ENCODE measurements at places on chromosomes 3 and 15.

DNA sequence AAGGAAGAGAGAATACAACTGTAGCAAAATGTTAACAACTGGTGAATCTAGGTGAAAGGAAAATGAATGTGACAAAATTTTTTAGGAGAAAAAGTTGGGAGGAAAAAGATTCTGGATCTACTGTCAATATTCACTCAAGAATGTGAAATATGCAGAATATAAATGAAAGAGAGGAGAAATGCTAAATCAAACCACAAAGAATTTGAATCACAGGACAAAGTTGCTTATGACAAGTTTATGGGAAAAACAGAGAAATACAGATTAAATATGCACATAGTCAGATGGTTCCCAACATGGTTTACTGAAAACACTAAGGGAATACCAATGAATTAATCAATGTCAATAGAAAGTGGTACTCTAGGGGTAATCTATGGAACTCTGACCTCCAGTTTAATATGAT is 27.6 kb downstream of the C3orf33 start:
- DNase-seq: no peak

DNA sequence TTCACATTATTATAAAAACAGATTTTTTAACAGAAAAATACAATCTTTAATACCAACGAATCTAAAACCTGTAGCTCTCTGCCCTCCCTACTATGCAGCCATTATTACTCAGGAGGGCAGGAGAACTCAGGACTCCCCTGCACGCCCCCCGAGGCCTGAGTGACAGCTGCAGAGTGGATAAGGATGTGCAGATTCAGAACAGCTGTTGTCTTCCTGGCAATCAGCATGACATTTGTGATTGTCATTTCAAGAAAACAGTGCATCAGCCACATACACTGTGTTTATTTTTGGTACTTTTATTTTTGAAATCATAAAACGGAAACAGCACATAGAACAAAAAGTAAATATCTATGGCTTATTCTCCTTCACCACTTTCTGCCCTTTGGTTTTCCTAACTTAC is 450.8 kb downstream of the OCA2 start:
- DNase-seq: no peak

DNA sequence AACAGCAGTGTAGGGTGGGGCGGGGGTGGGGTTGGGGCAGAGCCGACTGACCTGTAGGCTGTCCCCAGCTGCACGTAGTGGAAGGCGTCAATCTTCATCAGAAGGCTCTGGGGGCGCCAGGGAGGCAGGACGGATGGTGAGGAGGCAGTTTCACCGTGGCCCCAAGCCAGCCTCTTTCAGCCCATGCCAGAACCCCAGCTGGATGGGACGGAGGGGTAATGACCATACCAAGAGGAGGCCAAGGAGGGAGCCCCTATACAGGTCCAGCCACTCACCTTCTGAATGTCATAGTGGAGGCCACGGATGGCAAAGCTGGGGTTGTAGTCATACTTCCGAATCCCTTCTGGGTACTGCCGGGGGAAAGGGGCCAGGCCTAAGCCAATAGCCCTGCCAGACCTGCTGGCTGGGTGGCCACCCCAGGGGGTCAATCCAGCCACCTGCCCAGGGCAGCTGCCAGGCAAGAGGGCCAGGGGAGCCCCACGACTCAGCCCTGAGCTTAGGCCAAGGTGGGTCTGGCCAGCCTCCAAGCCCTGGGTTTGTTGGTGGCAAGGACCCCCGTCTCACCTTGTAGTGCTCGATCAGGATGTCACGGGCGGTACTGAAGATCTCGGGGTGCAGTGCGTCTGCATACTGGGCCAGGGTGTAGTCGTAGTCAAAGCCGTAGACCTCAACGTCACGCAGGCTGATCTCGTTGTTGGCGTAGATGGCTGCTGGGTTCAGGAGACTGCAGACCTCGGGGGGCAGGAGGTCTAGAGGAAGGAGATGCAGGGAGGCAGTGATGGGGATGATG is 4.9 kb downstream of the NT5DC2 start:
- DNase-seq: no peak

GRCh38 chr15:91694131-91694830 is 159.2 kb upstream of the SLCO3A1 start:
- DNase-seq: peak; percentile 44

DNA sequence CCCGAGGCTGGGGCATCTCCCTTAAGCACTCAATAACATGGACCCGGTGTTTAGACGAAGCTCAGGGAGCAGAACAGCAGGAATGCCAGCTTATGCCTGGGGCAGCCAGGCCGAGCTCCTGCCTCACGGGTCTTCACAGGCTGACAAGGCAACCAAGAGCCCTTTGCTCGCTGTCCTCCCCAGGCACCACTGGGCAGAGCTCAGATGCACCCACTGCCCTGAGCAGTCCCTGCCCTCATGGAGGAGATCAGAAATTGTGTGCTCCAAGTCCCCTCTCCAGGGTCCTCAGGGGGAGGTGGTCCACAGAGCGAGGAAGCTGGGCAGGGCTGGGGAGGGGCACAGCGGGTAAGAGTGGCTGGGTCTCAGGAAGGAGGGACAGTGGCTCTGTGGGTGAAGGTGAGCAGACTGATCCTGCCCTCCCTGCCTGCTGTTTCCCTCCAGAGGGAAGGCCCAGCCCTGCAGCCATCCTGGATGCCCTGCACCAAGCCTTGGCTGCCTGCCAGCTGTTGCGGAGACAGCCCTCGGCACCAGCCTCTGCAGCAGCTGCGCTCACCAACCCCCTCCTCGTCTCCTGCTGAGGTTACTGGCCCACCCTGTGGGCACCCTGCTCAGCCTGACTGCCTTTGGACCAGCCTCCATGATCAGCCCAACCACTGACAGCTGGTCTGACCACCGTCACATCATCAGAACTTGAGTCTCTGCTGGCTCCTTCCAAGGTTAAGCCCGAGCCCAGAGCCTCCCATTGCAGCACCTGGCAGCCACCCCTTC is 21.1 kb upstream of the GP9 start:
- peak; percentile 48 for DNase-seq

DNA sequence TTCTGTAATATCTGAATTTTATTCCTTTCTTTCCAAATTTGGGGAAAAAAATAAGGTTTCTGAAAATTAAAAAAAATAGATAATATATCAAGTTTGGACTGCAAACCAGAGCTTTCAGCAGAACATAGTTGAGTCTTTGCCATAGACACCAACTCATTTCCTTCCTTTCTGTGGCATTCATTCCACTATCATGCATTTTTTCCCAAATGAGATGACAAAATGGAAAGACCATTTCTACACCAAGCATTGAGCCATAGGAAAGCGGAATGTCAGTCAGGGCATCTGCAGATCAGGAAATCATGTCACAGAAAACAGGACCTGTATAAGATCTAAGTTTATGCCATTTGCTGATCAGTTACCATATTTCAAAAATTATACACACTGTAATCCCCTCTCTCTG is 333.3 kb upstream of the THBS1 start:
- DNase-seq: no peak
